Hindlimb muscle (tissue), 1 donor: ENCODE measurements at places on chromosomes 2 and 18. TPM values are rescaled to one million over a fixed set of nuclear protein-coding genes. Genes with fewer than 3 reads are reported as not detected.

GRCh38 chr18:12401881-12402280, 5.8 kb upstream of the PRELID3A start:
- no peak for DNase-seq

- DNase-seq: no peak
Measured at GRCh38 chr2:2503864-2504418, 172.9 kb upstream of the MYT1L start.

DNA sequence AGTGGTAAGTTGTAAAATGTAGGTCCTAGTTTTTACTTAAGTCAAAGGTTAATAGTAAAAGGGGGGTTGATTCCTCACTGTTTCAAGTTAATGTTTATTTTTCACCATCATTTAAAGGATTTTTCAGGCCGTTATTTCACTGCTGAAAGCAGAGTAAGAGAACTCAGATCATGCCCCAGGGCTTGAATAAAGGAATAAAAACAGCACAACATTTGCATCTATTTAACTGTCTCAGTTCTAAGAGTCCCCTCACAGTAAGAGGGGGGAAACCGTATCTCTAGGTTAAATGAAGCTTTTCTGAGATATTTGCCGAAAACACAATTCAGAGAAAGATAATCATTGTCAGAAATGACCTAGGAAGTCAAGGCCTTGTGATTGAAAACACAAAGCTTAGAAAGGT, 138.2 kb upstream of the KCTD1 start:
- DNase-seq: no peak

DNA sequence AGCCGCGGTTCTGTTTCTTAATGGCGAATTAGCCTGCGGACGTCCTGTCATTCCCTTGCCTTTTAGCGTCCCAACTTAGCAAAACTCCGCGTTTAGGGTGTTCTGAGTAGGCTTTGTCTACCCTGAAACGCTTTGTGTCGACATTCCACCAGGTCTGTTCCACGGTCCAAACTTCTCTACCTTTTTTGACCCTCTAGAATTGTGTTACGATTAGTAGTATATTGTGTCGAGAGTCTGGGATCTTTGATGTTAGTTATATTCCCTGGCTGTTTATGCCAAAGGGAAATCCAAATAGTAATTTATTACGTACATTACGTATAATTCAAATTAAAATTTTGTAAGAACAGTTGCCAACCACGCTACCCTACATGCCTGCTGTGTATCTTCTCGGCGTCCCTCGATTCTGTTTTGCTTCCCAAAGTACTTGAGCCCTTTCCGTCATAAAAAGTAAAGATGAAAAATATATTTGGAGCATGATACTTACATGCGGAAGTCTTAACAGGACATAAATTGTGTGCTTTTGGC, 495 bp upstream of the TTC32 start:
- no peak for DNase-seq

DNA sequence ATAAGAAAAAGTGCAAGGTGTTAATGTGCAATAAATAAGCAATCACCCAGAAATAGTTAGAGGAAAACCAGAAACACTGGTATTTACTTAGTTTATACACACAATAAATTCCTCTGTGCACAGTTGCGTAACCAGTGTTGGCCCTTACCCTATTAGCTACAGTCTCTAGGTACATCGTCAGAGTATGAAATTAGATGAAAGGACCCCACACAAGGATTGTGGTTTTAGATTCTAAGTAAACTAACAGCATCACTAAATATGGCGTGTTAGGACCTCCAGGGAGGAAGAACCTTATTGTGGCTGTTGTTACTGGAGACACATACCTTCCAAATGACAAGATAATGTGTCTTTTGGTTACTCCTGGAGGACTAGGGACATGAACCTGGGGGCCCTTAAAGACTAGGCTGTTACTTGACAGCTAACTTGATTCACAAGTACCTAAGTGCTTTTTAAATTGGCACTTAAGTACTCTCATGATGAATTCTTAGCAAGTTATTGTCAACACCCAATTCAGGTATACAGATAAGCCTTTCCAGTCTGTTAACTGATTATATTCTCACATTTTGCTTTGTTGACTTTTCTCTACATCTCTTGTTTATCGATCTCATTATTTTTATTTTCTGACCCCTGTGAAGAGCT, 115.3 kb downstream of the FEZ2 start:
- no peak for DNase-seq

DNA sequence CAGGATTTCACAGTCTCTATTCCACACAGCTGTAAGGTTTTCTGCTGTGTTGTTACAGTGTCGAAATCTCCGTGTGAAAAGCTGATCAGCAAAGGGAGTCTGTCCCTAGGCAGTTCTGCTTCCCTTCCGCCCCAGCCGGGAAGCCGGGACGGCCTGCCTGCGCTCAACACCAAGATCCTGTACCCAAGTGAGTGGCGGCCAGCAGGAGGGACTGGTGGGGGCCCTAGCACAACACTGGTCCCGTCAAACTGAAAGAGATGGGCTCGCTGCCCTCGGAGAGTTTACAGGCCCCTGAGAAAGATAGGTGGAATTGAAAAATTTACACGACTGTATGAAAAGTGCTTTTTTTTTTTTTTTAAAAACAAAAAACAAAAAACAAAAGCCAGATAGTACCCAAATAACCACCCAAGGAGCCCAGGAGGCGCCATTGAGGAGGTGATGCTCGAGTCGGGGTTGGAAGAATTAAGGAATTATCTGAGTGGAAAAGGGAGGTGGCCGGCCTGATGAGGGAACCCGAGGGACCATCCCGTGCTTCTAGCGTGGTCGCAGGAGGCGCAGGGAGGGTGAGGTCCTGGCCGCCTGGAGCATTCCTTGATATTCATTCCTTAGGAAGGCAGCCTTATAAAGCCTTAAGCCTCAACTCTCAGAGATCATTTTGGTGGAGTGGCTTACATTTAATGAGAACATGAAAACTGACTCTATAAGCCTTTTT, 96.7 kb downstream of the DGKD start:
- no peak for DNase-seq

DNA sequence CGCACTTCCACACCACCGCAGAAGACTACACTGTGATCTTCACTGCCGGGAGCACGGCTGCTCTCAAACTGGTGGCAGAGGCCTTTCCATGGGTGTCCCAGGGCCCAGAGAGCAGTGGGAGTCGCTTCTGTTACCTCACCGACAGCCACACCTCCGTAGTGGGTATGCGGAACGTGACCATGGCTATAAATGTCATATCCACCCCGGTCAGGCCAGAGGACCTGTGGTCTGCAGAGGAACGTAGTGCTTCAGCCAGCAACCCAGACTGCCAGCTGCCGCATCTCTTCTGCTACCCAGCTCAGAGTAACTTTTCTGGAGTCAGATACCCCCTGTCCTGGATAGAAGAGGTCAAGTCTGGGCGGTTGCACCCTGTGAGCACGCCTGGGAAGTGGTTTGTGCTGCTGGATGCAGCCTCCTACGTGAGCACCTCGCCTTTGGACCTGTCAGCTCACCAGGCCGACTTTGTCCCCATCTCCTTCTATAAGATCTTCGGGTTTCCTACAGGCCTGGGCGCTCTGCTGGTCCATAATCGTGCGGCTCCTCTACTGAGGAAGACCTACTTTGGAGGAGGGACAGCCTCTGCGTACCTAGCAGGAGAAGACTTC, 12.5 kb downstream of the MOCOS start:
- no peak for DNase-seq

- DNase-seq: no peak
Measured at GRCh38 chr2:214995926-214996670, 142.3 kb downstream of the ABCA12 start.

The AOX1 gene
- polyA plus RNA-seq: 1.5 TPM

The EXOC6B gene
- 11.3 TPM for polyA plus RNA-seq

The UPP2 gene
- polyA plus RNA-seq: not detected

The FSHR gene
- polyA plus RNA-seq: 0.81 TPM
